ENCODE measurements at places on chromosomes 3 and 15.

DNA sequence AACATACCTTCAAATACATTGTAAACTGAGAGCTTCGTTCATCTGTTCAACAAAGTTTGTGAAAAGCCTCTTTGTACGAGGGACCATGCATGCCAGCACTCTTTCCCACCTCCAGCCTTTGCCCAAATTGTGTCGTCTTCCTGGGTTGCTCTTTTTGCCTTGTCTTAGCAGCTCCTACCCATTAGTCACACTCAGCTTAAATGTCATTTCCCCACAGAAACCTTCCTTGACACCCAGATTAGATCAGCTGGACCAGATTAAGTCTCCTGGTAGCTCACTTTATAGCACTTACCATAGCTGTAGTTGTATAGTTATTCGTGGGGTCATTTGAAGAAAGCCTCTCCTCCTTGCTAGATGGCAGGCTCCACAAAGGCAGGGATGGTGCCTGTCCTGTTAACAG is 24.1 kb upstream of the SNRK start:
- no peak for DNase-seq

DNA sequence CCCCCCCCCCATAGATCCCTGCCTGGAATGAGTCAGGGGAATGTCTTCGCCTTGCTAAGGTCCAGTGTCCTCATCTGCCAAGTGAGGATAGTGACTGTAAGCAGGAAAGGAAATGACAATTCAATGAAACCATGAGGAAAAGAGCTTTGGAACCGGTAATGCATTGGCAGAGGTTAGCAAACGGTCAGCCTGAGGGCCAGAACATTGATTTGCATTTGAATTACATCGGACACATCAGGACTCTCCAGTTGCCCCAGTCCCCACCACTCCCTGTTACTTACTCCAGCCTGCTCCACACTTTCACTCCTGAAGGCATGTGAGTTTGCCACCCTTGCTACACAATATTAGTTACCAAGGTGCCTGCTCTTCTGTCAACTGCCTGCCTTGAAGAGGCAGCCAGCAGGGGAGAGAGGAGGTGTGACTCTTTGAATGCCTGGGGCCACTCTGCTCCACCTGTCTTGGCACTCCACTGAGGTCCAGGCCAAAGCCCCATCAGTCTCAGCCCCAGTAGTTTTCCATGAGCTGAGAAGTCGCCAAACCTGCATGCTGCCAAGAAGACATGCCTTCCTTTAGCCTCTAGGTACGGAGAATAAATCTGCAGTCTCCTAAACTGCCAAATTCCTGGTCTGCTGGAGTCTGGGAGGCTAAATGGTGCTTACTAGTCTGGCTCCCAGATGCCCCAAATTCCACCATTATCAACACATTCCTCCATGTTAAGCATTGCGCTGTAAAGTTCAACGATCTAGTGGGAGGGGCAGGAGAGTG is 191.7 kb upstream of the TLE3 start:
- DNase-seq, result no peak

- DNase-seq, result no peak
Measured at GRCh38 chr3:189584645-189585044, 46.5 kb upstream of the TP63 start.

GRCh38 chr3:50275141-50275995 is 3.5 kb upstream of the LSMEM2 start:
- DNase-seq, result no peak

DNA sequence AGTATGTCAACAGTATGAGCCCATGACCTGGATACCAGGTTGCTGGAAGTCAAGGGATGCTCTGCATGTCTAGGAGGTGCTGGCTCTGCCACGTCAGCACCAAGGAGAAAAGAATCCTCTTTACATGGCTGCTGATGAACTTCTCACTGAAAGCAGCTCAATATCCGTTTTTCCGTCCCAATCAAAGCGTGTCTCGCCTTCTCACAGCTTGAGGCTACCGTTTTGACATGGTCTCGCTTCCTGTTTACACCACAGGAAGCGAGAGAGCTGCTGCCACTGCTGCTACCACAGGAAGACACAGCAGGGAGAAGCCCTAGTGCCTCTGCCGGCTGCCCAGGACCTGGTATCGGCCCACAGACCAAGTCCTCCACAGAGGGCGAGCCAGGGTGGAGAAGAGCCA is 27.3 kb downstream of the STARD5 start:
- DNase-seq, result no peak

DNA sequence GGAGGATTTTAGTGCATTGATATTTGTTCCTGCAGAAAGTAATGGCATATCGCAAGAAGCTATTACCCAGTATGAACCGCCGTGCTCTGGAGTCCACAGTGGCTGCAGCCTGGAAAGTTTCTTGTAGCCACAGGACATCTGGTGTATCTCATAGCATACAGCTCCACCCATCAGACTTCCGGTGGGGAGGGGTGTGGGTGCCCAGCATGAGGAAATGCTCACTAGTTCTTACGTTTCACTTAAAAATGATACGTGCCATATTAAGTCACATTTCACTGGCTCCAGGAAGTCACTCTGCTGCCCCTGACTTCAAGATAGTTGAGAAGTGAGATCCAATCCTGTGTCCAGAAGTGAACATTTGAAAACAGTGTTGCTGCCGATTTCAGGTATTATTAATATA is 990.4 kb downstream of the GBE1 start:
- DNase-seq, result no peak

DNA sequence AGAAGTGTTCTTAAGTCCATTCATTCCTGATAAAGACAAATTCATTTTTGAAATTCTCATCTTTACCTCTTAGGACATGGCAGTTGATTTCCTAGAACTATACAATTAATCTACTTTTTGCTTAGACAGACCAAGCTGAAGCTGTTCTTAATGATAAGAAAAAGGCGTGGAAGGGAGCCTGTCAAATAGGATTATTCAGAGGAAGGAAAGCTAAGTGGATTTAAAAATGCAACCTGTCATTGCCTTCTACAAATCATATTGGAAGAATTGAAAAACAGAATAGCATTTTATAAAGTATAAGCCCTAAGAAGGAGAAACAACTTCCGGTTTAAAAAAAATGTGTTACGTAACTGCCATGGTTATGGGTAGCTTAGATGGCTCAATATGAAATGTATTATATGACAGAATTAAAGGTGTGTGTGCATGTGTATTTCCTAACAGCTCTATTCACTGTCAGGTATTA is 81.2 kb upstream of the RAP2B start:
- DNase-seq, result no peak
